ENCODE measurements at places on chromosomes 3 and 15.

GRCh38 chr3:131731709-131732108, 228.9 kb upstream of the MRPL3 start:
- DNase-seq: no peak

DNA sequence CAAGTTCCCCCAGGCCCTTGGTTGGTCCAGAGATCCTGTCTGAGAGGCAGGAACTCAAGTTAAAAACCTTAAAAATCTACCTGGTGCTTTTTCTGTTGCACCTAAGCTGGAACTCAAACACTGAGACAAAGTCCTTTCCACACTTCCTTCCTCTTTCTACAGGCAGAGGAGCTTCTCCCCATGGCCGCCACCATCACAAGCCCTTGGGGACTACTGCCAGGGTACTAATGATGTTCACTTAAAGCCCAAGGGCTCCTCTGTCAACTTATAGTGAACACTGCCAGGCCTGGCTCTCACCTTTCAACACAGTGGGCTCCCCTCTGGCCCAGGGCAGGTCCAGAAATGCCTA, 26.0 kb downstream of the TM4SF18 start:
- DNase-seq: no peak

DNA sequence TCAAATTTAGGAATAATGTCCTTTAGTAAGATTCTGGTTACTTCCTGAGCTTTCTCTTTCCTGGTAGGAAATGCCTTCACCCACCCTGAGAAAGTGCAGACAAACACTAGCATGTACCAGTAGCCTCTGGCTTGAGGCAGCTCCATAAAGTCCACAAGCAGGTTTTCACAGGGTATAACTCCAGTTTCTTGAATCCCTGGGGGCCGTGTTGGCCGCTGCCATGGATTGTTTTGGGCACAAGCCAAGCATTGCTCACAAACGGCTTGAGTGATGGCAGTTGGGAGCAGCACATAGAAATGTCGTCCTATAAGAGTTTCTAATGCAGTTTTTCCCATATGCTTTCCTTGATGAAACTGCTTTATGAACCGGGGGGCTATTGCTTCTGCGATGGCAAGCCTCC, 164.1 kb downstream of the STXBP5L start:
- DNase-seq: peak; percentile 1

DNA sequence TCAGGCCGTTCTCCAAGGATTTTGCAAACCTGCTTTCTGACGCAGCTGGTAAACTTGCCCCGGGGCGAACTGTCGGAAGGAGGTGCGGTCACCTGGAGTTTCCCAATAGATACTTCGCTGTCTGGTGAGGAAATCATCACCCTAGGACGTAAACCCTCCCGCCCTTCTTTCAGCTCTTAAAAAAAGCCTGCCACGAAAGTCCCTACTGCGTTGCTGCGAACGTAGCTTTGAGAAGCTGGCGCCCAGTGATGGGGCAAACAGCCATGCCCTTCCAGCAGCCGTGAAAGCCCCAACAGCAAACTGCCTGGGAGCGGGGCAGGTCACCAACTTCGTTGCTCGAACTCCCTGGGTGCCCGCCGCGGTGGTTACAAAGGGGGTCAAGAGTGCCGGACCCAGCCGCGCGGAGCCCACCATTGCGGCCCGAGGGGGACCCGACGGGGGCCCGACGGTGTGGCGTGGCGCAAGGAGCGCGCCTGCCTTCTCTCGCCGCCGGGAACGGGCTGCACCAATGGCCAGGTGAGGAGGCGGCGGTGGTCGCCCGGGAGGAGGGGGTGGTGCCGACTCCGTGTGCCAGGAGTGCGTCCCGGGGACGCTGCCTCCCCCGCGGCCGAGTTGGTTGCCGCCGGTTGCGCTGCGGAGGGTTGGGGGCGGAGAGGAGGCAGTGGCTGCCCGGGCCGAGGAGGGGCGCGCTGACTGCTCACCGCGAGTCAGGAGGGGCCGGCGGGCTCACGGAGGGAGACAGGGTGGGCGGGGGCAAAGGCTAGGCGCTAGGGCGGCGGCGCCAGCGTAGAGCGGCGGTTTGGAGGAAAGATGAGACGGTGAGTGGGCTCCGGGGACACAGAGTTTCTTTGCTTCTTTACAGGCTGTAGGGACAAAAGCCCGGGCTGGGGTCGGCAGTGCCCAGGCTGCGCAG, at the start of gene PHLDB2:
Gene PHLDB2 (plus strand): TSS at position 205 of the 913 bp plus-strand sequence. CDS start 24,813 bp downstream, outside the sequence.
- DNase-seq: no peak

GRCh38 chr15:69592954-69593353, 140.3 kb downstream of the RPLP1 start:
- DNase-seq: no peak

GRCh38 chr3:178202194-178202593, 334.0 kb upstream of the KCNMB2 start:
- no peak for DNase-seq

DNA sequence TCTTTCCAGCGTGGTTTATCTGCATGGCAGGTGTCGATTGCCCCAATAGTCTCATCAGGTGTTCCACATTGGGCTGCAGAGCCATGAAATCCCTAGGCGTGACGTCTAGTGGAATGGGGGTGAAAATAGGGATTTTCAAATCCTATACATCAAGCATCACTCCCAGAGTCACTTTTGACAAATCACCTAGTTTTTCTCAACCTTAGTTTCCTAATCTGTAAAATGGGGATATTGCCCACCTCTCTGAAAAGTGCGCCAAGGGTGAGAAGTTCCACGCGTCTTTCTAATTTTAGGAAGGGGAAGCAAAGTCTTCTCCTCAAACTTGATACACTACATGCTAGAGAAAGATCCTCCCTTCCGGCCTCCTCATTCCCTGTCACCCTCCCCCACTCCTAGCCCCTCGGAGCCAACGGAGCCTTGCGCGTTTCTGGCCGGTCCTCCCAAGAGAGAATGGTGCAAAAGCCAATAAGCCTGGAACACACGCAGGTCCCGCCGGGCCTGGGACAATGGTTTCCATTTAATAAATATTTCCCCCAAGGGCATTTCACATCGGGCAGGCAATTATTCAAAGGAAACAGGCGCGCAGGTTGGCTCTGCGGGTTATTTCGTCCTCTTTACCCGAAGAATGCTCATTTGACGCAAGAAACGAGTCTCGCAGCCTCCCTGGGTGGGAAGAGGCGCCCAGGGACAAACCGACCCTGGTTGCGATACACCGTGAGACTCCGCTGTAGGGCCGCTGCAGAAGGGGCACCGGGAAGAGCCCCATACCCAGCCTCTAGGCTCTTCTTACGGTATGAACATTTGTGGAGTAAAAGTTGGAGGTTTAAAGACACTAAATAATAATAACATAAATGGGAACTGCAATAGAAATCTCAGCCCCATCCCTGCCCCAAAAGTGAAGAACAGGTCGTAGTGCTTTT, 1.2 kb upstream of the SOX14 start:
- DNase-seq: no peak

GRCh38 chr3:128551867-128552266, 58.9 kb upstream of the GATA2 start:
- DNase-seq: no peak

GRCh38 chr3:43197181-43197580, 89.2 kb upstream of the SNRK start:
- DNase-seq: no peak

DNA sequence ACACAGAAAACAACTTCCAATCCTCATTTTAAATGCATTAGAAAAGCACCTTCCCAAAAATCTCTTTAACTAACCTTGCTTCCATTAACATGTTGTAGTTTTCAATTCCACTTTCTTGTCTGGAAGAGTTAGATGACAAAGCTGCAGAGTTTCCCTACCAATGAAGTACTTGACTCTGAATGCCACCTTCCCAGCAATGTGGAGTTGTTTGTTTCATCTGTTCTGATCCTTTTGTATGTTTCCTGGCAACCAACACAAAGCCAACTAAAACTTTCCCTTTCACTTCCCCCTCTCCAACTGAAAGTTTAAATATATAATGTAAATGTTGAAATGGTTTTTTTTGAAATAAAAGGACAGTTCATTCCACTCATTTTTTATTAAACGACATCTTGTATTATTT, at the start of gene WDR49:
Gene WDR49 (minus strand): TSS at position 183 of the 400 bp plus-strand sequence. CDS start 517 bp downstream, outside the sequence.
- DNase-seq: no peak

DNA sequence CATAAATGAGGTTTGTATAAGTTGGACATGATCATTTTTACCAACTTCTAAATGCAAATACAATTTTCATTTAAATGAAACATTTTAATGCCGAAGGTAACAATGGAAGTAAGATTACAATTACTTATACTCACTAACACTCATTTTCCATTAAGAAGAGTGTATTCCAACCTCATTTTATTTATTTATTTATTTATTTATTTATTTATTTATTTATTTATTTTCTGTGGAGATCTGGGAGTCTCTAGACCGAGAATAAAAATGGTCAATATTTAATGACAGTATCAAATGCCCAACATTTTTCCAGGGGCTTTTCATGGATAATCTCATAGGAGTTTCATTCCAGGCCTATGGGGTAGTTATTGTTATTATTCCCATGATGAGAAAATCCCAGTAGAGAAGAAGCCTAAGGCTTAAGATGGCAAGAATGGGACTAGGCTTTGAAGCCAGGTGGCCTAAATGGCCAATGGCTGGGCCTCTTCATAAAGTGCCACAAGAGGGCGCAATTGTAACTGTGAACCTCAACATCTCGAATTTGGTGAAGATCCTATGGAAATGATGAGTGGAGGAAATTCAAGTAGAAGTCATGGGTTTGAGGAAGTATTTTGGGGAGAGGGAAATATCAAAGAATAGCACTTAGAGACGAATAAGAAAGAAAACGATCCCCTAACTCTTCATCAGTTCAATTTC, 21.3 kb downstream of the VGLL3 start:
- DNase-seq: no peak

DNA sequence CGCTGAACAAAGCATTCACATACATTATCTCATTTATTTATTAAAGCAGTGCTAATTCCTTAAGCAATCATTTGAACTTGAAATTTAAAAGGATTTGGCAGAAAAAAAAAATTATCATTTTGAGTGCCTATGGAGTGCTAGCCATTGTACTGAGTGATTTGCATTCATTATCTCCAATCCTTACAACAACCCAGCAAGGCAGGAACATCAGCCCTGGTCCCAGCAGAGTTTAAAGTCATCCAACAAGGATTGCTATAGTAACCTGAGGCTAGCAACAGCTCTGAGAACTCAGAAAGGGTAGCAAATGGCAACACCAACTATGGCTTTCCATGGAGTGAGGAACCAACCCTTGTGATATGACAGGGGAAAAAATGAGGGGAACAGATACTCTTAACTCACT, 237.6 kb upstream of the SETMAR start:
- DNase-seq: no peak

- DNase-seq: peak; percentile 74
Measured at GRCh38 chr15:99104788-99105513, at the start of gene SYNM. Gene SYNM, plus strand, starts transcription at chr15:99105080. Its CDS starts 120 bp downstream, at chr15:99105200.

DNA sequence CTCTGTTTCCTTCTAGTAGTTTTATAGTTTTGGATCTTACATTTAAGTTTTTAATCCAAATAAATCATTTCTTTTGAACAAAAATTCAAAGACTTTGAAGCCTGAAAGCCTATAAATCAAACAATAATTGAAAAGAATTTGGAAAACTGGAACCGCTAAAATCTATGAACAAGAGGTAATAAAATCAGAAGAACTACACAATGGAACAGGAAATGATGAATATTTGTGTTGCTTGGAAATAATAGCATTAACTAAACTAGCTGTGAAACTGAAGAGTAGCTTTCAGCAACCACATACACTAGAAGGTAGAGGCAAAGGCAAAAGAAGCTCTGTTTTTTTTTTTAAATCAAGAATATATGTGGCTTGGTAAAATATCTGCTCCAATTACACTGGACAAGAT, 147.9 kb upstream of the ABI3BP start:
- DNase-seq: no peak

GRCh38 chr3:42803414-42804105, 730 bp downstream of the HIGD1A start:
- no peak for DNase-seq

DNA sequence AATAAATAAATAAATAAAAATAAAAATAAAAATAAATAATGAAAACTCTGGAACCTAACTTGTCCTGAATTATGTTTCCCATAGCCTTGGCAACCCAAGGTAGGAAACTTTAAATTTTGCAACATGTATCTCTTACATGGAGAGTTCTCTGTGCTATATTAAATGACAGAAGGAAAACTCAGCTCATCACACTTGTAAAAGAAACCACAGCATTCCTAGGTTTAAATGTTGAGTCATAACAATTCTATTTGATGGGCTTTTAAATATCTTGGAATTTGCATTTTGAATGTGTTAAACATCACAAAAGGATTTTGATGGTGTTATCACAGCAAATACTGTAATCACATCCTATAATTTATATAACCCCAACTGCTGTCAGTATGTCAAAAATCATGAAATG, 144.2 kb downstream of the LRTM1 start:
- DNase-seq: no peak

DNA sequence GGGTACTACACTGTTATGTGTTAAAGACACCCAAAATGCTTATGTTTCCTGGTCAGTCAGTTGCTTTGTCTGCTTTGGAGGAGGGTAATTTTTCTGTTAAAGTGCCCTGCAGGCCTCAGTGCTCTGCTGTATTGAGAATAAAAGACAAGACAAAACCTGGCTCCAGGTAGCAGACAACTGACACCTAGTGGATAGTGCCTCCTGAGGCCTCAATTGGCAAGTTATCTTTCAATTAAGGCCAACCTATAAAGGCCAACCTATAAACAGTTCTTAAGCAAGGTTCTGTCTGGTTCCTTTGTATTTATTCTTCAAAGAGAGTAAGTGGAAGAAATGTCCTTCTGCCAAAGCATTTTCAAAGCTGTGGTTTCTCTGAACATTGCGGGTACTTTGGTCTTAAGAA, 773.8 kb downstream of the MECOM start:
- no peak for DNase-seq

DNA sequence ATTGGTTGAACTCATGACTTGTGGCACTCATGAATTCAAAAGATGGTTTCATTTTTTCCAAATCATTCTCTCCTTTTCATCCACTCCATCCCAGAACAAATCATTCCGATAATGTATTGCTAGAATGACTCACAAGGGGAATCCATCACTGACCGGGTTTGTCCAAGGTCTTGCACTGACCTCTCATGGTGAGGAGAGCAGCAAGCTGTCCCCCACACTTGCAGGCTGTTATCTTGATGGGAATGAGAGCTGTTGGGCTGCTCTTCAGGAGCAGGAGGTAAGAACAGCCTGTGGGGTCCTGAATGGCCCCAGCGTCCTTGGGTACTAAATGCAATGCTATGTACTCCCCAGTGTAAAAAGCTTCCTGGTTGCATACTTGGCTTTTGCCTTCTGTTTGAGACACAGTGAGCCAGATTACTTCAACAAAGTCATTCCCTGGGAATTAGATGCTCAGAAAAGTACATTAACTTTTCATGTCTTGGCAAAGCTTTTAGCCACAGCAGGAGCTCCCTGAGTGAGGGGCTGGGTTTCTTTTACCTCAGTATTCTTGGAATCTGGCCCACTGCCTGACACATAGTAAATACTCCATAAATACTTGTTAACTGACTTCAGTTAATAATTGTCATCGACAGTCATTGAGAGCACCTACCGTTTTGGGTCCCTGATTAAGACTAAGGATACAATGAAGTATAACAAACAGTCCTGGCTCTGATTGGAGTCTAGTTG, 24.1 kb downstream of the CCNL1 start:
- no peak for DNase-seq

DNA sequence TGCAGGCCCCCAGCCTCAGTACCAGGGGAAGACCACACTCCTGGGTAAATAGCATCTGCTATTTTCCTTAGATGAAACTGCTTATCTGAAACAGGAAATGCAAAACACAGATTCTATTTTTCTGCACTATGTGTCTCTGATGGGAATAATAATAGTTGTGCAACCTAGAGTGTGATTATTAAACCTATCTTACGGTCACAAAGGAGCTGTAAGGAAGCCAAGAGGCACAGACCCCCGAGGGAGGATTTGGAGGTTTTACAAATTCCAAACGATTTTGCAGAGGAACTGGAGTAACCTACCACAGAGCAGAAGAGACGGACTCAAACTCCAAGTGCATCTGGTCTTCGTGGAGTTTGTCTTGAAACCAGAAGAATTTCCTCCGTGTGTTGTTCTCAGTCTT, 14.1 kb upstream of the APOD start:
- DNase-seq: no peak

- DNase-seq: no peak
Measured at GRCh38 chr3:64121750-64122311, 98.5 kb upstream of the PSMD6 start.

Measured in HS-27A (cell line).